ENCODE measurements at places on chromosomes 7 and 10. TPM values are rescaled to one million over a fixed set of nuclear protein-coding genes. Genes with fewer than 3 reads are reported as not detected.

The PRLHR gene
- total RNA-seq, result not detected

The ADCYAP1R1 gene
- total RNA-seq, result 0.93 TPM

The NPTX2 gene
- total RNA-seq, result 0.40 TPM

The CCL24 gene
- total RNA-seq, result 0.53 TPM

The CADPS2 gene
- 74.7 TPM for total RNA-seq

All from thoracic aorta endothelial cell (primary cell).